ENCODE measurements at places on chromosomes 1 and 21.

GRCh38 chr1:63624911-63625310 is 31.7 kb downstream of the PGM1 start:
- no peak for DNase-seq

GRCh38 chr21:36403713-36404112 is 18.5 kb downstream of the CHAF1B start:
- no peak for DNase-seq

- DNase-seq: no peak
Observed at GRCh38 chr1:235929216-235929615, 62.5 kb upstream of the LYST start.

- no peak for DNase-seq
Observed at GRCh38 chr1:175317309-175317708, 124.7 kb upstream of the KIAA0040 start.

- no peak for DNase-seq
Observed at GRCh38 chr1:112618114-112618720, 724 bp downstream of the ST7L start.

DNA sequence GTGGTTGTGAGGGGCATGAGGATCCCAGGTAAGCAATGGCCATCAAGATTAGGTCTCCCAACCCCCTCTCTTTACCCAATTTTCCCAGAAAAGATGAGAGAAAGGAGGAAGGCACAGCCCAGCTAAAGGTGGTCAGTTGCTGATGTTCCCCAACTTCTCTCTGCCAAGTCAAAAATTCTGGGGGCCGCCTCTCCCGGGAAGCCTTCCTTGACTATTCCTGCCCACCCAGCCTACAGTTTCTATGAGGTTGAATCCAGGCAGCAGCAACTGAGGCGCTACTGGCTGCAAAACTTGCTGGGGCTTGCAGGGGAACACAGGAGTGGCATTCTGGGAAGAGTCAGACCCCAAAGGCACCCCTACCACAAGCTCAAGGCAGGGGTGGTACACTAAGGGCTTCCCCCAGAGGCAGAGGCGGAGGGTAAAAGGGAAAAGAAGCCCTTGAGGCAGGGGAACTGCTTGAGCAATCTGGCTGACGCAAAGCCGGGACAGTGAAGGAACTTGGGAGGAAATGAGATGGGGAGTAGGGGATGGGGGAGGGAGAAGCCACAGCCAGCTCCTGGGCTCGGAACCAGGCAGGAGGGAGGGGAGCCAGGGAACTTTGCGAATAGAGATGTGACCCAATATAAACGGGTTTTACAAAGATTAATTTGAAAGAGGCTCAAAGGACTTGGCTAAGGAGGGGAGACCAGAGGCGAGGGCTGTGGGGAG is 31.2 kb downstream of the SDC3 start:
- DNase-seq: no peak

GRCh38 chr1:11960715-11961114 is 19.5 kb upstream of the MFN2 start:
- no peak for DNase-seq

DNA sequence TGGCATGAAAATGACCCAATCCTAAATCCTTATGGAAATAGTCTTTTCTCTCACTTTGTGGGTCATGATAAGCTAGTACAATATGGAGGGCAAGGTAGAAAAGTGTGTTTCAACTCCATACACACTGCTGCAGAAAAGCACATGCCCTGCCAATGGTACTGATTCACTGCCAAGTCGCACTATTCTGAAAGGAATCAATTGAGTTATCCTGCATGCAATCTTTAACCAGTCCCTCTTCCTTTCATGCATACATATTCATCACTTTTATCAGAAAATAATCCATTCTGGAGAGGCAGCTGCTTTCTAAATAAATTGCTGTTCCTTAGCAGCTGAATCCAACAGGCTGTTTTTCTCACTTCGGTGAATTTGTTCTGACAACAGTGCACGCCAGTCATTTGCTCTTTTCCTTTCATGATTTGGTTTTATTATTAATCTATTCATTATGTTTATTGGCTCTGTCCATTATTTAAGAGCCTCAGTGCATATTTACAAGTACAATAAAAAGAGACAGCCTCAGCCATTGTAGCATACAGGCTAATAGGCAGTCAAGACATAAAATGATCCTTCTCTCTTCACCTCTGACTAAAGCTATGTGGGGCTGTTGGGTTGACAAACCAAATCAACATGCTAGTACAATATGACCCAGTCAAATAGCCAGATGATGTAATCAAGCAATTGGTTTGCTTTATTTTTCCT is 108.8 kb downstream of the CHD1L start:
- DNase-seq: no peak

- no peak for DNase-seq
Observed at GRCh38 chr1:172089768-172090510, 248.6 kb downstream of the DNM3 start.

DNA sequence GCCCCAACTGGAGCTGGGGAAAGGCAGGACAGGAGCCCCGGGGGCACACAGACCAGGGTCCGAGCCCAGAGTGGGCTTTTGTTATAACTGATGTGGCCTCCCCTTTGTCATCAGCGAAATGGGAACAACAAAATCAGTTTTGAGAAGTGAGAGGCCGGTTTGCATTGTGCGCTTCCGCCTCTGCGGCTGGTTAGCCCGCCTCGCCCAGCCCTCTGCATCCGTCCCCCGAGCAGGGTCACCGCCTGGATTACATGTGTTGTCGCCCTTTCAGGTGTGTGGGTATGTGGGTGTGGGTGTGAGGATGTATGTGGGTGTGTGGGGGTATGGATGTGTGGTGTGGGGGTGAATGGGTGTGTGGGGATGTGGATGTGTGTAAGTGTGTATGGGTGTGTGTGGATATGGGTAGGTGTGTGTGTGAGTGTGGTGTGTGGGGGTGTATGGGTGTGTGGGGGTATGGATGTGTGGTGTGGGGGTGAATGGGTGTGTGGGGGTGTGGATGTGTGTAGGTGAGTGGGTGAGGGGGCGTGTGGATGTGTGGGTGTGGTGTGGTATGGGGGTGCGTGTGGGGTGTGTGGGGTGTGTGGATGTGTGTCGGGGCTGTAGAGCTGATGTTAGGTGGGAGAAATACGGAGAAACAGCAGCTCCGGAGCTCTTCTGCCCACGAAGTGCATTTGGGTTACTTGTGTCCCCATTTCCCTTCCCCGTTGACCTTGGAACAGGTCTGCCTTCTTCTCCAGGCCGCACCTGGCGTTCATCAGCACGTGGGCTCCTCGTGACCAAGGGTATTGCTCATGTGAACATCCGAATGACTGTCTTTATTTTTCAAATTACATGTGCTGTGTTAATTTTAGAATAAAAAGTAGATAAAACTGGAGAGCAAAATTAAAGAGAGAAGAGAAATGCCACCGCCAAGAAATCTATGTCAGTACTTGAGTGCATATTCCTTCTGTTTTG is 67.6 kb downstream of the FHAD1 start:
- no peak for DNase-seq

DNA sequence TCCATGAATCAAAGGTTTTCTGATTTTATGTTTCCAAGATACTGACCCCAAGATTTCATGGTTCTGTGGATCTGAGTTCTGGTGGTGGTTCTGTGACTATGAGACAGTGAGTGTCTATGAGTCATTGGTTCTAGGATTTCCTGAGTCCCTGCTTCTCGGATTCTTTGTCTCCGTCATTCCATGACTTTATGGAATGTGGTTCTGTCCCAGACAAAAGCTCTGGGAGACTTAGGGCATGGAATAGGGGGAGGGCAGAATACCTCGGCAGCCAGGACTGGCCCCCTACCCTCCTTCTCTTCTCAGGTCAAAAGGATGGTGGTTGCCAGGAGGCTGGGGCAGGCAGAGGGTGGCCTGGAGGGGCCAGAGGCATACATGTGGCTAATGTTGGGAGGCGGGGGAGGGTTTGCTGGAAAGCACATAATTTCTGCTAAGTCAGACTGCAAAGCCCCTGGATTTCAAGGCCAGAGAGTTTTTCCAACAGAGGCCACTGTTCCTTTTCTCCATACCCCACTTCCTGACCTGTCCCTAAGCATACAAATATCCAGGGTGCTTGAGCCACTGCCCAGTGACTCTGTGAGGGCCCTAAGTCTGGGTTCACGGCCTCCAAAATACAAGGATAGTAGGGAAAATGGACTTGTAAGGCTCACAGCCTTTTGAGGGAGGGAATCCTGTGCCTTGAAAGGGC is 17.2 kb downstream of the CDCP2 start:
- no peak for DNase-seq

DNA sequence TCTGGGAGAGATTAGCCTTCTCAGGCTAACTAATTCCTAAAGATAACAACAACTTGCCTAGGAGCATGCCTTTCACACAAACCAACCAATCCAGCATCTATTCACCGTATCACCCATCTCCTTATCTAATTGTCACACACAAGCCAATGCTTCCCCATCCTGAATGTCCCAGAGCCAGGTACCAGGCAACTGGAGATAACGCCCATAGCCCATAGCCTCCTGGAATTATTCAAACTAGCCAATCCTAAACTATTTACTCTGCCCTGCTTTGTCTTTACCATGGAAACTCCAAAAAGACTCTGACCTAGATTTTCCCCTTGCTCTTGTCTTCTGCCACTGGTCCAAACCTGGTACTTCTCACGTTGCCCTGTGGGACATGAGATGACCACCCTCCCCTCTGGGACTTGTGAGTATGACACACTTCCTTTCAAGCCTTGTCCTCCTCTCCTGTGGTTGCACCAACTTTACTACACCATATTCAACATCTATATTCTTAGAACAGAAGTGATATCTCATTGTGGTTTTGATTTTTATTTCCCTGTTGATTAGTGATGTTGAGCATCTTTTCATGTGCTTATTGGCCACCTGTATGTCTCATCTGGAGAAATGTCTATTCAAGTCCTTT is 8.8 kb upstream of the ATG4C start:
- no peak for DNase-seq

DNA sequence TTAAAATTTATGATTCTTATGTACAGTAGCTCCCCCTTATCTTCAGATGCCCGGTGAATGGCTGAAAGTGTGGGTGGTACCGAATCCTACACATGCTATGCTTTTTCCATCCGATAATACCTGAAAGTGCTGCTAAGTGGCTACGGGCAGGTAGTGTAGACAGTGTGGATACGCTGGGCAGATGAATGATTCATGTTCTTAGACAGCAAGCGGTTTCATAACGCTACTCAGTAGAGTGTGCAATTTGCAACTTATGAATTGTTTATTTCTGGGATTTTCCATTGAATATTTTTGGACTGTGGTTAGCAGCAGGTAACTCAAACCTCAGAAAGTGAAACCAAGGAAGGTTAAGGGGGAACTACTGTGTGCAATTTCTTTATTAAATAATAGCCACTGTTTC is 7.5 kb downstream of the PCP4 start:
- no peak for DNase-seq

Measured in right renal pelvis (tissue), 4 donors.